ENCODE measurements at places on chromosomes 1 and 21.
A peak's percentile ranks its signal among the peaks of the same experiment; 100 is the strongest.

- no peak for DNase-seq
Measured at GRCh38 chr21:44480200-44481053, 25.1 kb downstream of the LRRC3 start.

DNA sequence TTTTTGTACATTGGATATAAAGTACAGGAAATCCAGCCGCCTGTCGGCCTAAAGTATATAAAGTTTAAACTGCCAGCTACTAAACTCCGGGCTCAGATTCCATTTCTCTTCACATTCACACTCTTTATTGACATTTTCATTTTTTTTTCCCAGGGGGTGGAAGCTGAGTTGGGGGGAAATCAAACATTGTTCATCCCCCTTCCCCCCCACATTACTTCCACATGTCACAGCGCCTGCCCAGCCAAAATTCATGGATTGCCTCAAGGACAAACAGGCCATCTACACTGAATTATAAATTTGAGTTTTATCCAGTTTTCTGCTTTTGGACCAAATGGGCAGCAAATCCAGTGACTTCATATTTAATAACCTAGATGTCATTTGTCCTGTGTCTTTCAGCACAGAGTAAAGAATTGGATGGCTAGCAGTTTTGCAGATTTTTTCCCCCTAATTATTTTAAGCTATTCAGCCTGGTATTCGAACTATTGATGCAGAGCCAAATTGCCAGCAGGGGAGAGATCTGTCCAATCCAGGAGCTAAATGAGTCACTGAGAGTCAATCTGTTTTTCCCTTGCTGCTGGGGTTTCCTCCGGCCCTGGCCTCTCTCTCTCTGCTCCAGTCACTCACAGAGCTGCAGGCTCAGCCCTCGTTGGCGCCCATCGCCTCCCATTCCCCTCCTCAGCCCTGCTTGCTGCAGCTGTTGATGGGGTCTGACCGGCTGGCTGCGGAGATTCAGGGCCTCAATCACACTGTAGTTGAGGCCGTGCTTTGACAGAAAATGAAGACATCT, 98.0 kb downstream of the LMO4 start:
- no peak for DNase-seq

- no peak for DNase-seq
Measured at GRCh38 chr1:185556561-185556960, 177.6 kb upstream of the HMCN1 start.

DNA sequence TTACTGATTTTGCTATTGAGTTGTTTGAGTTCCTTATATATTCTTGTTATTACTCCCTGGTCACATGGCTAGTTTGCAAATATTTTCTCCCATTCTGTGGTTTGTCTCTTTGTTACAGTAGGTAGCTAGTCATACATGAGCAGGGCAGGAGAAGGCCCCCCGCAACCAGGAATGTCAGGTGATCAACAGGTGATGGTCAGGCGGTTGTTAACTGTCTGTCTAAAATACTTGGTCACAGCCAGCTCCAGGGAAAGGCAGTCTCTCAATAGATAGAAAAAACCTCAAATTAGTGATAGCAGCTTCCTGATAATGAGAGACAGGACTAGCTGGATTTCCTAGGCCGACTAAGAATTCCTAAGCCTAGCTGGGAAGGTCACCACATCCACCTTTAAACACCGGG, 217.9 kb downstream of the RHOU start:
- DNase-seq = no peak

DNA sequence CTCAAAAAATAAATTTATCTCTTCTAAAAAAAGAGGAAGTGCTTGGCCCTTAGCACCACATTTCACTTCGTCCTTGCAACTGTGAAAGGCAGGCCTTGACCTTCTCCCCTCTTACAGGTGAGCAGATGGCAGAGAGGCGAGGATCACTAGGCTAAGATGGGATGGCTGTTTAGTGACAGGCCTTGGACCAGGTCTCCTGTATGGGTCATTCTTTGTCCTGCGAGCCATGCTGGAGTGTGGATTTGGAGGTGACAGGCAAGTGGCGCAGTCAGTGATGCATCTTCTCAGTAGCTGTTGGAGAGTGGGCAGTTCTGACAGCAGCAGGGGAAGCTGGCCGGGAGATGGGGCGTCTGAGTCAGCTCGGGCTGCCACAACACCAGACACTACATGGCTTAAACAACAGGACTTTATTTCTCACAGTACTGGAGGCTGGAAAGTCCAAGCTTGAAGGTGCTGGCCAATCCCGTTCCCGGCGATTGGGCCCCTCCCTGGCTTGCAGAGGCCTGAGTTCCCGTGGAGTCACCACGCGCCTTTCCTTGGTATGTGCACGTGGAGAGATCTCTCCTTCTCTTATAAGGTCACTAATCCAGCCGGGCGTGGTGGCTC, 16.5 kb downstream of the SLC27A3 start:
- peak; percentile 28 for DNase-seq

DNA sequence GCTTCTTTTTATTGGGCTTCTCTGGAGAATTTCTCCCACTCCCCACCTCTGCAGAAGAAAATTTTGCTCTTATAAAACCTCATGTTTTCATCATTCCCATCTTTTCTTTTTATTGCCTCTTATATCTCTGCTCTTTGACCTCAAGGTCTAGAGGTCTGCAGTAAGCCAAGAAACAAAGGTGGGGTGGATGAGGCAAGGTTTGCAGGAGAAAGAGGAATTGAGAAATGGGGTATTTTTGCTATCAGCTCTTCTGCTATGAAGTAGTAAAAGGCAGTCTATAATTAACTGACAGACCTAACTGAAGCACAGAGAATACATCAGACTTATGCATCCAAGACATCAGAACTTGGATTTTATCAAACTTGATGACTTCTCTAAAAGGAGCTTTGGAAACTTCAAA, 22.9 kb downstream of the SYT11 start:
- no peak for DNase-seq

GRCh38 chr1:215055281-215055935, 27.1 kb upstream of the KCNK2 start:
- DNase-seq = no peak

DNA sequence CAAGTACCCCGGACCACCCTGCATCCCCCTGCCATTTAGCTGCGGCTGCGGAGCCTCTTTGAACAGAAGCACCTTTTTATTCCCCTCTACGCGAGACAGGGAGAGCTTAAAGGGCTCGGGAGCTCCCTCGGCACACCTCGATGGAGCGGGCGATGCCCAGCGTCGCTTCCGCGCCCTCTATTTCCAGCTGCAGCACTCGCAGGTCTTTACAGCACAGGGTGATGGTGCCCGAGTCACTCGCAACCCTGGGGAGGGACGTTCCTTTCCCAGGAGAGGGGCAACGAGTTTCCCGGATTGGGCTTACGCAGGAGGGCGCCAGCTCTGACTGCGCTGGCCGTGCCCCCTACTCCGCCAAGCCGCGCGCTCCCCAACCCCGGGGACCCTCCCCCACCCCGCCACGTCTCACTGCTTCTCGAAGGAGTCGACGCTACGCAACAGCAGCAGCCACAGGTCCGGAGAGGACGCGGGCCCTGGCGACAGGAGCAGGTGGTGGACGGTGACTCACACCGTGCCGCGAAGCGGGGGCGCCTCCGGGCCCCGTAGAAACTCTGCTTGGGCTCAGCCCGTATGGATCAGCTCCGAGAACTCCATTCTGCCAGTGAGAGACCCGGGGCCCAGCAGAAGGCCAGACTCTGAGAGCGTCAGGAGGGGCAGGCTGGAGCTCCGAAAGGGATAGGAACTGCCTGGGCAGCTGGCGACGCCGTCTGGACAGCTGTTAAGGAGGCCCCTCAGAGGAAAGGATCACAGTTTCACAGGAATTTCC, 5.8 kb upstream of the FAM167B start:
- DNase-seq = peak; percentile 47

GRCh38 chr1:77143529-77144121, 75.6 kb downstream of the PIGK start:
- DNase-seq = peak; percentile 3

DNA sequence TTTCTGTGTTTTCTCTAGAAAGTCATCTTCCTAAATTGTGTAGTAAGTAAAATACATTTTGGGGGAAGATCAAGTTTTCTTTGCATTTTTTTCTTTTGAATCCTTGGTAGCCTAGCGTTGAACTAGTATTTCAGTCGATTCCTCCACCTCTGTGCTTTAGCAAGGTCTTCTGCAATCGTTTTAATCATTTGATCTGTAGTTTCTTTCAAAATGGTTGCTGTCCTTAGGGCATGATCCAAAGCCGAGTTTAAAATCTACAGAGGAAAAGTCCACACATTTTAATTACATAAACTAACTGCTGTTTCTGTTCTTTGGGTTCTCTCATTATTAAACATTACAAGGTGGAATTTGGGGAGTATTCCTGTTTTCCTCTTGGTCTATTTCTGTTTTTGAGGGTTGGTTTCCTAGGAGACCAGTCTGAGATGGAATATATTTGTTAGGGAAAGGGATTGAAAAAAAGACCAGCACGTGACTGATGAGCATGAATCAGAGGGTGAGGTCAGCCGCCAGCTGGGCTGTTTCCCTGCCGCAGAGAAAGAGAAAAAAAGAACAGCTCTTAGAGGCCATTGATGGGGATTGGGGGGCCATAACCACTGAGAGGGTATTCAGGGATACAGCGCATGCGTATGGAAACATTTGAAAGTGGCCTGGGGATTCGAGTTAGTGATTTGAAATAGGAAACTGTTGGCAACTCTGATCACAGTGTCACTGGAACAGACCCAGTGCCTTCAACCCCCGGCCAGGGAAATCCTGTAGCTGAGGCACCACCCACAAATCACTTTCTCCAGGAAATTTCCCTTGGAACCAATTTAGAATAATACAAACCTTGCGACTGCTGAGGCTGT, 40.6 kb downstream of the AKNAD1 start:
- DNase-seq = peak; percentile 81

GRCh38 chr1:65200411-65200810, 52.4 kb downstream of the AK4 start:
- no peak for DNase-seq

- no peak for DNase-seq
Measured at GRCh38 chr1:193661385-193661784, 475.0 kb upstream of the B3GALT2 start.
